SJSA1 (cell line): ENCODE measurements at places on chromosomes 3 and 15.

- no peak for DNase-seq
Observed at GRCh38 chr3:179503640-179504039, 52.4 kb upstream of the GNB4 start.

DNA sequence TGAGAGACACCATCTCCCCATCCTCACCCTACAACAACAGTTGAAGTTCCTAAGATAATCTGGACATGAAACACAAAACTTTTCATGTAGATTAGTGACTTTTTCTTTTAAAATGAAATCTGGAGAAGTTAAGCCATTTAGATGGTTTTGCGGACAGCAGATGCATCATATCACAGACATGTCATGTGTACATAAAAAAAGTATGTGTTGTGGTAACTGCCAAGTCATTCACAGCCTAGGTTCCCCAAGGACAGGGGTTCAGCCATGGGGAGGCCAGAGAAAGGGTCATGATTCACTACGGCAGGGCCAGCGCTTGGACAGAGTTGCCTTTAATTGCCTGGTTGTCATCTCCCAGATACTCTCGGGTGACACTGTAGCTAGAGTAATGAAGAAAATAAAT lies 163.2 kb downstream of the PDZRN3 start:
- no peak for DNase-seq

- no peak for DNase-seq
Observed at GRCh38 chr3:123785602-123786001, 98.5 kb downstream of the MYLK start.

DNA sequence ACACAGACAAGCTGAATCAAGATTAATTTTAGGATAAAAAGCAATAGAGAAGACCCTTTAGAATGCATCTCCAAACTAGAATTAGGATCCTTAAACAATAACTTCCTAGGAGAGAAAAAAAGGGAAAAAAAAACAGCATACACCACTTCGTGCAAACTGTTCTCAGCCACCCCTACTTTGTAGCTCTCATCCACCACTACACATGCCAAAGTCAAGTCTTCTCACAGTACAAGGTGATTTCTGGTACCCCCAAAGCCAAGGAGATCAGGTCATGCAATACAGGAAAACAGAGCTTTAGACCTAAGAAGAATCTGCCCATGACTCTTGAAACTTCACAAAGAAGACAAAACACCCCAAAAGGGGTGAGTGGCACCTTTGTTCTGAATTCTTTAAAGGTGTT lies 166.9 kb downstream of the SUCNR1 start:
- DNase-seq, result no peak

GRCh38 chr3:187639927-187640568 lies 30.1 kb downstream of the SST start:
- DNase-seq, result no peak

DNA sequence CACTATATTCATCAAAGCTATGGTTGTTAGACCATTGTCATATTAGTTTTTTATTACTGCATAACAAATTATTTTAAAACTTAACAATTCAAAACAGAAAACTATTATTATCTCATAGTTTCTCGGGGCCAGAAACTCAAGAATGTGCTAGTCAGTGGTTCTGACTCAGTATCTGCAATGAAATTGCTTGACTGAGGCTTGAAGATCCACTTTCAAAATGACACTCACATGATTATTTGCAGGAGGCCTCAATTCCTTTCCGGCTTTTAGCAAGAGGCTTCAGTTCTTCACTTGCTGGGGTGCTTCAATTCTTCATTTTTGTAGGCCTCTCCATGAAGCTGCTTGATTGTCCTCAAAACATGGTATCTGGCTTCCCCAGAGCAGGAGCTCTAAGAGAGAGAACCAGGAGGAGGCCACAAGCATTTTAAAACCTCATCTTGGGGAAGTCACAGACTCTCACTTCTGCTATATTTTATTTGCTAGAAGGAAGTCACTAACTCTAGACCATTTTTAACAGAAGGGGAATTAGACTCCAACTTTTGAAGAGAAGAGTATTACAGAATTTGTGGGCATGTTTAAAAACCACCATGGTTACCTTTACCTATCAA lies 383.7 kb downstream of the MFSD1 start:
- DNase-seq, result no peak

DNA sequence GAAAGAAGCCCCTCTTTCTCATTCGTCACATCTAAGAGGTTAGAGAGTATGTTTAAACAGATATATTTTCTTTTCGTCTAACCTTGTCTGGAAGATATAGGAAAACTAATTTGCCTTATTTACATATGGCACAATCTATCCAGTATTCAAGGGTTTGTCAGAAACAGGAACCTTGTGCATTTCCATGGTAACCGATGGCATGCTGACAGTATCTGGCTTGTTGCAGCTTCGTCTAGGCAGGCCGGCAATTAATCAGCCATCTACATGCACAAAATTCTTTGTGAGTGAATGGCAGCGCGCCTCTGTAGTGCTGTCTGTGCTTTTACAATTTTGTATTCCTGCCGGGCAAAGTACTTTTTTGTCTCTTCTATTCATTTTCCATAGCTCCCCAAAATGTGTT lies 294.0 kb upstream of the SOX2 start:
- no peak for DNase-seq

GRCh38 chr3:125191730-125192129 lies 20.8 kb downstream of the SLC12A8 start:
- DNase-seq, result no peak

- no peak for DNase-seq
Observed at GRCh38 chr15:65812467-65812866, 20.4 kb upstream of the DENND4A start.

DNA sequence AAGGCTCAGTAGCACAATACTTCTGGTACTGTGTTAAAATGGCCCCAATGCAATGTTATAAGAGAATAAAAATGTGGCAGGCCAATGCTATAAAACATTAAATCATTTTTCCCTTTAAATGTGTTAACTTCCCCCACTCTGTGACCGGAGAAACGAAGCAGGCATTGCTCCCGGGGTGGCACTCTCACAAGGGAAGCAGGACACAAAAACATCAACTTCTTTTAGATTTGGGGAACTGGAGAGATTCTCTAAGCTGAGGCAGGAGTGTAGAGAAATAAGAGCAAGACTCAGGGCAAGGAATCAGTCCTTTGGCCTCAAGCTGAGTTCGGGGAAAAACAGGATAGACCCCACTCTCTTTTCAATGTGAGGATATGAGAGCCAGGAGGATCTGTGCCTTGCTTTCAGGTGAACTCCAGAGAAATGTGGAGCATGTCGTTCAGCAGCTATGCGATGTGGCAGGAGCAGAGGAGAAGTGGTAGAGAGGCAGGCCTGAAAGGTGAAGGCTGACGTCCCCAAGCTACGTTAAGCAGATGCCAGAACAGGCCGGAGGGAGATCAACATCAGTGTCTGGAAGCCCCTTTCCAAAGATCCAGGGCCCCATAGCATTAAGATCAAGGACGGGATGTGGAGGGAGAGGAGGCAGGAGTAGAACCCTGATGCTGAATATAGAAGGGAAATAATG lies 160.2 kb downstream of the PLD1 start:
- DNase-seq, result no peak

DNA sequence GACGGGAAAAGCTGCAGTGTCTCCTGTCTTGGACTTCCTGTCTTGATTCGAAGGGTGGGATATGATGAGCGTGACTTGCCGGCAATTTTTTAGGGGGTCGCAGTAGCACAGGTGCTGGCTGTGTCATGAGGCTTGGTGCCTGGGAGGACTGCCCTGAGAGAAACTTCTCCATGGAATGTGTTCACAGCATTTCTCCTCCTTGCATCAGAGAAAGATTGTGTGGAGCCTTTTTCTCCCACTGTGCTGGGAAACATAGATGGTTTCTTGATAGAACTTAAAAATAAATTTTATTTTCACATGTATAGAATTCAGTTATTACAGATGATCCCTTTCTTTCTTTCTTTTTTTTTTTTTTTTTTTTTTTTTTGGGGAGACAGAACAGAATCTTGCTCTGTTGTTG lies 121.4 kb downstream of the KLHL25 start:
- no peak for DNase-seq

GRCh38 chr3:78645628-78646310 lies 1122.0 kb downstream of the ROBO1 start:
- DNase-seq, result no peak

- no peak for DNase-seq
Observed at GRCh38 chr15:78681281-78682003, 40.4 kb upstream of the CHRNB4 start.

DNA sequence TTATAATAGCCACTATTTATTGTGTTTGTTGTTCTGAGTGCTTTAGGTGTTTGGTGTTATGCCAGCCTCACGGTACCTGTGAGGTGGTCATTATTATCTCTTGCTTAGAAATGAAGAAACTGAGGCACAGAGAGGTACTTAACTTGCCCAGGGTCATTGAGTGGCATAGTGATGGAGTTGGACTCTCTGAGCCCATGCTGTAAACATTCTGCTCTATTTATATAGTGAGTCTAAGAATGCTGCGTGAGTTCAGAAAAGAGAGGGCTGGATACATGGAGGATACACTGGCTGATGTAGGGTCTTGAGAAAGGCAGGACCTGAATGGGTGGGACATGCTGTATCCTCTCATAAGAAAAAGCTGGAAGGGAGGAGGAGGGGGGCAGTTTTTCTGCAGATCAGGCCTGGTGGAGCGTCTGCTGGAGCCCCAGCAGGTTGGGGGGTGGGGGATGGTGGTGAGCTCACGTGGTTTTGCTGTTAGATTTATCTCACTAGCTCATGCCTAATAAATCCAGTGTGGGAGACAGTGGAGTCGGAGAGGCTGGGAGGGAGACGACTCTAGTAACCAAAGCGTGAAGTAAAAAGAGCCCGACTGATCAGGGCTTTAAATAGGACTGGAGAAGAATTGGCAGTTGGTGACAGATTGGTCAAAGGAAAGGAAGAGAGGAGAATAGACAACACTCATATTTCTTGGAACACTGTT lies 16.0 kb downstream of the MED12L start:
- DNase-seq, result no peak

DNA sequence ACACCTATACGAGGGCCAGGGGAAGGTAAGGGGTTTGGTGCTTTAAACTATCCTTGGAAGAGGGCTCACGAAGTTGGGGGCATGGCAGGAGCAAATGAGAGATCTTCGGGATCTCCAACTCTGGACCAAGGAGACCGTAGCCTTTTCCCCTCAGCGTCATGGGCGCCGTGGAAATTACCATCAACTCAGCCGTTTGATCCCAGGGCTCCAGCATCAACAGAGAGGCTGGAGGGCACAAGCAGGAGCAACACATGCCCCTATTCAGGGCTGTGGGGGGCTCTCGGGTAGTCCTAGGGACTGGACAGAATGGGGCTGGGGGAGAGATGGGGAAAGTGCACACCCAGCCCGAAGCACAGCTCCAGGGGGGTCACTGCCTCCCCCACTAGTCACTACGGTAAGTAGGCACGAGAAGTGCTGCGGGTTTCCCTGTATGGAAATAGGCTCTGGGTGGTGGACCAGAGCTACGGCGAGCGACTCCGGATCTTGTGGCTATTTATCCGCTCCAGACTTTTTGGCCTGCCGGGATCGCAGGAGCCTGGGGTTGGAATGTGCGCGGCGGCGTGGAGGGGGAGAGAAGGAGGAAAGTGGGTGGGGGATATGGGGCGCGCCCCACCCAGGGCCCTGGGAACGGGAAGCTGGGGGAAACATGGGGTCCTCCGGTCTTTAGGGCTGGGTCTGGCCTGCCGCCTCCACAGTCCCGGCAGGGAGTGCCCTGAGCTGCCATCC lies 539 bp upstream of the LAMB2 start:
- DNase-seq, result peak; percentile 85
